ENCODE measurements at places on chromosomes 12 and 14.

GRCh38 chr12:44246482-44247105, 410.7 kb downstream of the TMEM117 start:
- DNase-seq = no peak

- DNase-seq = no peak
These were observed 21.9 kb downstream of the ASB2 start for GRCh38 chr14:93954516-93954830.

DNA sequence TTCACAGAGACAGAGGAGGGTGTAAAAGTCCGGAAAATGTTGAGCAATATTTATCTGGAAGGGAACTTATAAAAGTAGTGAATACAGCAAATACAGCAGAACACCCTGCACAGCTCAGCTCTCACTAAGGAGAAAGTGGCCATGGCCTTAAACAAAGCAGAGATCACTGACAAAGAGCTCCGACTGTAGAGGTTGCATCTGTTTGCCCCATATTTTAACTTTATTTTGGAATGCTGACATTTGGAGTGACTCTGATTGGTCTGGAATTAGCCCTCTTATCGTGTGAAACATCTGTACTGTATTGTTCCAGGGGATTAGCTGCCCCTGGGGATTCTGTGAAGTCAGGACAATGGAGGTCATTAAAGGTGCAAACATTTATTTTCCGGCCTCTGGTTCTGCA, 1275.7 kb upstream of the FLRT2 start:
- DNase-seq = no peak

DNA sequence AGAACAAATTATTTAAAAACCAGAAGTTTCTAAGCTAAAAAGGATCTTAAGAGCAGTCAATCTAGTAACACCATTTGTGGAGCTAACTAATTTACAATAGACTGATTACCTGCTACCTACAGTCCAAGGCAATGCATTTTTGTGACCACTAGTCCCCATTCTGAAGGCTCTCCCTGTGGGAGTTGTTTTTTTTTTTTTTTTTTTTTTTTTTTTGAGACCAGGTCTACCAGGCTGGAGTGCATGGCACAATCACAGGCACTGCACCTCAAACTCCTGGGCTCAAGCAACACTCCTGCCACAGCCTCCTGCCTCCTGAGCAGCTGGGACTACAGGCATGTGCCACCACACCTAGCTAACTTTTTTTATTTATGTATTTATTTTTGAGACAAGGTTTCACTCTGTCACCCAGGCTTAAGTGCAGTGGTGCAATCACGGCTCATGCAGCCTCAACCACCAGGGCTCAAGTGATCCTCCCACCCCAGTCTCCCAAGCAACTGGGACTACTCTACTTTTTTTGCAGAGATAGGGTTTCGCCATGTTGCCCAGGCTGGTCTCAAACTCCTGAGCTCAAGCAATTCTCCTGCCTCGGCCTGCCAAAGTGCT, 3.9 kb downstream of the GNPTAB start:
- no peak for DNase-seq

DNA sequence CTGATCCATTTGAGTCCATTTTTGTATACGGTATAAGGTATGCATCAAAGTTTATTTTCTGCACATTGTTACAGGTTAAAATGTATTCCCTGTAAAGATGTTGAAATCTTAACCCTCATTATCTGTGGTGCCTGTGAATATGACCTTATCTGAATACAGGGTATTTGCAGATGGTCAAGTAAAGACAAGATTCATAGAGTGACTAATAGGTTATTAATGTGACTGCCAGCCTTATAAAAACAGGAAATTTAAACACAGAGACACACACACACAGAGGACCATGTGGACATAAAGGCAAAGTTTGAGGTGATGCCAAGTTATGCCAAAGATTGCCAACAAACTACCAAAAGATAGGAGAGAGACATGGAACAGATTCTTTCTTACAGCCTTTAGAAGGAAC, 347.2 kb upstream of the DCN start:
- no peak for DNase-seq

DNA sequence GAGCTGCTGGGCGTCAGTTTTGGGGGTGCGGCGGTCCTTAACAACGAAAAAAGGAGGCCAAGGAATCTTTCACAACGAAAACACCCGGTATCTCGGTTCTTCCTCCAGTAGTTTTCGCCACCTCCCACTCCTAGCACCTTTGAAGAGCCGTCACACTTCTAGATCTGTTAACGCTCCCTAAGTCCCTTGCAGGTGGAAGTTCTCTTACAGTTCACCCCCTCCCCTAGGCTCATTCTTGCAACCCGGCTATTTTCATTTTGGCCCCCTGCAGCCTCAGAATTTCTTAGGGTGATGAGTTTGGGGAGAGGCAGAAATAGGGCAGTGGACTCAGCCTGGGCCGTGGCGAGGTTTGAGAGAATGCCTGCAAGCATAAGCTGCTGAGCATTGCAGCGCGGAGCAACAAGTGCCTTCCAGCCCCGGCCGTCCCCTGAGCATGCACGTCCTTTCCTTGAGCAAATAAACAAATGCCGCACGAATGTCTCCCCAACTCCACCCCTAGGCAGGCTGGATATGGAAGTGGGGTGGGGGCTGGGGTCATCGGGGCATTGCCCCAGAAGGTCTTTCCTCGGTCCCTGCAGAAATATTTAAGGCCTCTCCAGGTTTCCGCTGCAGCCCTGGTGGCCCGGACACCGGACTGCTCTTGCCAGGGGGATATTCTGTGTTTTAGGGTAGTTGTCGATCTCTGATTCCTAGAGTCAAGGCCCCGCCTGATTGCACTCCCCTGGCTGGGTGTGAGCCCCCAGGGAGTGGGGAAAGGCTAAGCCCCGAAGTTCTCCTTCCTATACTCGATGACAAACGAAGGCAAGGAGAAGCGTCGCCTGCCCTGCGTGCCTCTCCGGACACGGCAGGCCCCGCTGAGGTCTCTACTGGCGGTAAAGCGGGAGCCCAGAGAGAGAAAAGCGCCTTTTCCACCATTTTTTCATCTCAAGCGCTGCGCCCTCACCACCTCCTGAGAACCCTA, 1.6 kb downstream of the RFX4 start:
- DNase-seq = no peak

DNA sequence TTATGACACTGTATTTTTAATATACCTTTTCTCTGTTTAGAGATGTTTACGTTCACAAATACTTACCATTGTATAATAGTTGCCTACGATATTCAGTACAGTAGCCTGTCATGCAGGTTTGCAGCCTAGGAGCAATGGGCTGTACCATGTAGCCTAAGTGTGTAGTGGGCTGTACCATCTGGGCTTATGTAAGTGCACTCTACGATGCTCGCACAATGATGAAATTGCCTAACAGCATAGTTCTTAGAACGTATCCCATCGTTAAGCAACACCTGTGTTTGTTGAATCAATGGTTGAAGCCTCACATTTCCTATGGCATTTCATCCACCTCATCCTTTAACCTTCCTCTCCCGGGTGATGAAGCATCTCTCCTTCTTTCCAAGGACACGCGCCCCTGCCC, 12.5 kb upstream of the EML1 start:
- no peak for DNase-seq

GRCh38 chr14:81298911-81299310, 78.2 kb upstream of the GTF2A1 start:
- no peak for DNase-seq

- DNase-seq = no peak
These were observed 226.9 kb downstream of the MON2 start for GRCh38 chr12:62693376-62694050.

- DNase-seq = peak; percentile 58
These were observed 58.1 kb downstream of the PLEKHG3 start for GRCh38 chr14:64762044-64763034.

DNA sequence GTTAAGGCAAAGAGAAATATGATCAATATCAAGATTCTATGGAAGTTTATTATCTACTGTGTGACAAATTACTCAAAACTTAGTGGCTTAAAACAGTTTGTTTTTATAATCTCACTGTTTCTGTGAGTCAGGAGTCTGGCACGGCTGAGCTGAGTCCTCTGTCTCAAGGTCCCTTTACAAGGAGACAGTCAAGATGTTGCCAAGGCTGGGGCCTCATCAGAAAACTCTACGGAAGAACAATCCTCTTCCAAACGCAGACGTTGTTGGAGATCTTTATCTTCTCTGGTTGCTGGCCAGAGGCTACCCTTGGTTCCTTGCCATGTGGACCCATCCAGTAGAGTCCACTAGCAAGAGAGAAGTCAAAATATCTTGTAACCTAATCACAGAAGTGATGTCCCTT, 100.6 kb upstream of the CCND2 start:
- DNase-seq = no peak

DNA sequence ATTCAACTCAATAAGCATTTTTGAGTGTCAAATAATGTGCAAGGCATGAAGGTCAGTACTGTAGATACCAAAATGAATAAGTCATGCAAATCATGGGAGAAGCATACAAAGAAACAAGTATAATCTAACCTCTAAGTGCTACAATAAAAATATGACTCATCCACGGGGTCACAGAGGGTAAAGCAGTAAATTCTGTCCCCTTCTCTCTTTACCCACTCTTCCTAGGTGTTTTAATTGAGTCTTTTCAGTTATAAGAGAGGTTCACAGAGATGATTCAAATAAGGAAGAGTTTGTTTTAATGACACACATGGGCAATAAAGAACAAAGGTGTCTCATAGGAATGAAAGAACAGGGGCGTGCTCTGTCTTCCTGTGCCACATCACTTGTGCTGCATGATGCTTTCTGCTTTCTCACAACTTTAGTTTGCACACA, 71.5 kb upstream of the DAAM1 start:
- no peak for DNase-seq

GRCh38 chr12:99704036-99704435, 56.5 kb downstream of the GARIN6 start:
- DNase-seq = no peak

DNA sequence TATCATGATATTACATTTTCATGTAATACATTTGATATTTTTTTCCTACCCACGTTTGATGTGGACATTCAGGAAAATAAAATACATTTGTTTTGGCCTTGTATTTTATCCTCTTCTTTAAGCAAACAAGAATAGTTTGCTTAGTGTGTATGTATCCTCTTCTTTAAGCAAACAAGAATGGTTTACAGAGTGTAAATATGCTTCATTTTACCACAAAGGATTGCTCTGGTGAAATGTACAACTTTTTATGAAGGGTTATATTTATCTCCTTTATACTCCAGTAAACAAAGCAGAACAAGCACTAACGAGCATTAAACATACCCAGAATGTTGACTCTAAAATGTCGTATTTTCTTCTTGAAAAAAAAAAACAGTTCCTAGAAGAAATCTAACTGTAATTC, 244.7 kb downstream of the KCNH5 start:
- DNase-seq = no peak

- no peak for DNase-seq
These were observed 5.8 kb upstream of the DICER1 start for GRCh38 chr14:95163132-95163531.

GRCh38 chr14:101857226-101857625, 95.7 kb downstream of the PPP2R5C start:
- DNase-seq = no peak

DNA sequence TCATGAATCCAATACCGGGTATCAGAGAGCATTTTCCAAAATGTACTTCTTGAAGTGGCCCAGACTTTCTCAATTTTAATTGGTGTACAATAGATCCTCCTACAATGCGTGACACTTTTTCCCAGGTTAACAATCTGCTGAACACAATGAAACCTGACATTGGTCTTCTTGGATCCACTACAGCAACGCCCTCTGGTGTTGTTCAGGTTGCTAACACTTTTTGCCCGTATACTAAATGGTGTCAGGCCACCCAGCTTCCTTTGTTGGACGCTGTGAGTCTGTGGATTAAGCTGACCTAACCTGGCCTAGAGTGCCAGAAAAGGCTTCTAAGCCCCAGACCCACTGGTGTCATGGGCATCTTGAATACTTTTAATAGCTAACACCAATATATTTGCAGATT, 89.2 kb downstream of the KCNK10 start:
- no peak for DNase-seq

- no peak for DNase-seq
These were observed 28.1 kb downstream of the BTBD7 start for GRCh38 chr14:93304771-93305170.

DNA sequence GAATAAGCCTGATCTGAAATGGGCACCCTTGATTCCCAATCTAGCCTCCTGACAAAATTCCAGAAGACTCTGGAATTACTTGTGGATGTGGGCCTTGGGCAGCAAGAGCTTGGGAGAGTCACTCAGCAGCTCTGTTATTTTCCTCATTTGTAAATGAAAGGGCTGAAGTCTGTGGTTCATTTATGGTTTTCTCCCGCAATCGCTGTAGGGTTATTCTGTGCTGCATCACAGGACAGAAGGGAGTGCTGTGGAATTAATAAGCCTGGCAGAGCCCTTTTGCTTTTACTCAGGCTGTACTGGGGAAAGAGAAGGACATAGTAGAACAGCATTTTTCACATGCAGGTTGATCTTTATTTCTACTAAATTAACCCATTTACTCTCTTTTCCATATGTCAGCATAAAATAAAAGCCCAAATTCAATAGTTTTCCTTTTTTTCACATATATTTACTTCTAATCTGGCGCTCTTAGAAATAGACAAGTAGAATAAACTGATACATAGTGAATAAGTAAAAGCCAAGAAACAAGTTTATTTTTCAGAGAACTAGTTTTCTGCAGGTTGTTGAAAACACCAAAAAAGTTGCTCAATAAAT, 49.2 kb downstream of the DUSP16 start:
- peak; percentile 38 for DNase-seq

GRCh38 chr14:28745176-28745575, 21.4 kb upstream of the FOXG1 start:
- DNase-seq = no peak

GRCh38 chr12:113359939-113360748, 1.8 kb downstream of the PLBD2 start:
- DNase-seq = no peak

- DNase-seq = no peak
These were observed 263.6 kb upstream of the SYT10 start for GRCh38 chr12:33703221-33703620.

- DNase-seq = no peak
These were observed 41.9 kb downstream of the STX2 start for GRCh38 chr12:130796985-130797686.

GRCh38 chr14:105844047-105844630, 317.8 kb downstream of the TMEM121 start:
- DNase-seq = no peak

DNA sequence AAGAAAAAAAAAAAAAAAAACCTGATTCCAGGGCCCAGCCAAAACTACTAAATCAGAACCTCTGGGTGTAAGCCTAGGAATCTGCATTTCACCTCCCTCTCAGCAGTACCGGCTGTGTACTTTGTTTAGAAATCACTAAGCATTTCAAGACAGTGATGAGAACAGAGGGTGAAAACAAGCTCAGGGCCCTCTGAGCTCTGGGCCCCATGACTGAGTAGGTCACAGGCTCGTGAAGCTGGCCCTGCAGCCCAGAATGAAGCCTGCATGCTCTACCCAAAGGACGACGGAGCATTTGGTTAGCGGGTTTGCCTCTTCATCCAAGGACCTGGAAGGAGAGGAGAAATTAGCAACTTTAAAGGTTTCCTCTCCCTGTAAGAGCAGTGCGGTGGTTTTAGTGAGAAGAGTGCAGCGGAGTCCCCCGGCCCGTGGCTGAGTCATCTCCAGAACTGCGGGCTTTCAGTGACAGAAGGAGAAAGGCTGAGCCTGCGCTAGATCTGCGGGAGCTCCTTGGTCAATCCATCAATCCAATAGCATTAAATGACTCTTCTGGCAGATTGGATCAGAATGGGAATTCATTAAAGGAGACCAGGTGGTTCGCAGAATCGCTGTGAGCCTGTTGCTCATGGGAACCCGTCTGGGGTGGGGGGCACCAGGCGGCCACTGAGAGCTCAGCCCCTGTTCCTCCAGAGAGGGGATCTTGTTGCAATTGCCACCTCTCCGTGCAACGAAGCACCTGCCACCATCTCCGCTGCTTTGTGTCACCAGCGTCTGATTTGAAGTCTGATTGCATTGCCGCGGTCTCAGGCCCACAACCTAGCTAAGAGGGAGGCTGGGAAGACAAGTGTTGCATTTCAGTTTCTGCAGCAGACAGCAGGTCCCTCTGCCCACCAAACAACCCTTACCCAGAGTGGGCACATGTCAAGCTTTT, 7.3 kb downstream of the IL31 start:
- DNase-seq = no peak

All from putamen (tissue), 1 donor.